ENCODE measurements at places on chromosomes 7 and 10.

GRCh38 chr7:90119178-90119971 is 34.9 kb upstream of the STEAP1 start:
- DNase-seq, result no peak

GRCh38 chr10:101895781-101896180 is 52.2 kb upstream of the KCNIP2 start:
- DNase-seq, result no peak

DNA sequence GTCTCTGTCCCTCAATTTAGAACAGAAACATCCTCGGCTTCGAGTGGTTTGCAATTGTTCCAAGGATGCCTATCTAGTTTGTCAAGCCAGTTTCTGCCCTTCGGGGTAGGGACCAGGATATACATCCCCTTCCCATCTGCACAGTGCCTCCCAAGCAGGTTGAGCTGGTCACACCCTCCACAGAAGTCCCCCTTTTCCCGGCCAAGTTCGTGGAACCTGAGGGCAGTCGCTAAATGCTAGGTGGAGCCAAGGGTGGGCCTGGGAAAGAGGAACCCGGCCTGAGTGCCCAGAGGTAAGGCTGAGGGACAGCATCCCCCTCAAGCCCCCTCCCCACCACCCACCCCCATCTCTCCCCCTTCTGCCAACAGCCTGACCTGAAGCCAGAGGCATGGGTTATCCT is 62.4 kb upstream of the NANOS1 start:
- DNase-seq, result no peak

DNA sequence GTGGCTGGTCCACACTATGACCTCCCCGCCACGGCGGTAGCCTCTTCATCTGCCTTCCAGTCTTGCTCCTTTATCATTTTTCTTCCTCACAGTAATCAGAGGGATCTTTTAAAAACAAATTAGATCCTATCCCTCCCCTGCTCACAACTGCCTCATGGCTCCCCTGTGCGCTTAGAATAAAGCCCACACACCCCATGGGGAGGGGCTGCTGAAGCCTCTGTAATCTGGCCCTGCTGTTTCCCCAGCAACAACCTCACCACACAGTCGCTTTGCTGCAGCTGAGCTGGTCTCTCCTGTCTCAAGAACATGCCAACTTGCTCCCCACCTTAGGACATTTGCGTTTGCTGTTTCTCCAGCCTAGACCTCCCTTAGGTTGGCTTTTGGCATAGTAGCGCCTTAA is 41.0 kb downstream of the SP8 start:
- DNase-seq, result no peak

DNA sequence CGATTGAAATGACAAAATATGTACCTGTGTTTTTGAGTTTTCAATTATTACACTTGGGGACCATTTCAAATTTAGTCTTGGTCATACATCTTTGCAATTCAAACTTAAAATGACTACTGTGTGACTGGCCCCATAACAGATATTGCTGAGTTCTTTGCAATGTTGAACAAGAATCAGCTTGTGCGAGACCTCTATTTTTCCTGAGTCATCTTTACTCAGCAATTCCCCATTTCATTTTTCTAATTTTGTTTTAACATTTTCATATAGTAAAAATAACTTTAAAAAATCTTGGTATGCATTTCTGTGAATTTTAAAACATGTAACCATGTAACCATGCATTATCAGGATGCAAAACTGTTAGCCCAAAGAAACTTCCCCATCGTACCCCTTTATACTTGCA is 678.1 kb downstream of the ANKRD7 start:
- no peak for DNase-seq

DNA sequence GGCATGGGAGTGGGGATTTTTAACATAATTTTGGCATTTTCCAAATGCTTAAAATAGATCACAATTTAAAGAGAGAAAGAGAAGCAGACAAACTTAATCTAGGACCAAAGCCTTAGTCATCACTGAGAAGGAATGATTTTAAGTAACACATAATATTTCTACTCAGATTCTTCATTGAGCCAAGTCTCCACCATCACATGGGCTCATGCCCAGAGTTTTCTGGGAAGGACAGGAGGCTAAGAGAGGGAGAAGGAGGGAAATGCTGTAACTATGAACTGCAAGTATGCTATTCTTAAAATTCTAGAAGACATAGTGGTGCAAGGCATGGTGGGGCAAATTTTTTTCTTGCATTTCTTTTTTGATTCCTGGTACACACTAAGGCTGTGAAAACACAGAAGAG is 23.8 kb upstream of the UBE2D1 start:
- DNase-seq, result no peak

DNA sequence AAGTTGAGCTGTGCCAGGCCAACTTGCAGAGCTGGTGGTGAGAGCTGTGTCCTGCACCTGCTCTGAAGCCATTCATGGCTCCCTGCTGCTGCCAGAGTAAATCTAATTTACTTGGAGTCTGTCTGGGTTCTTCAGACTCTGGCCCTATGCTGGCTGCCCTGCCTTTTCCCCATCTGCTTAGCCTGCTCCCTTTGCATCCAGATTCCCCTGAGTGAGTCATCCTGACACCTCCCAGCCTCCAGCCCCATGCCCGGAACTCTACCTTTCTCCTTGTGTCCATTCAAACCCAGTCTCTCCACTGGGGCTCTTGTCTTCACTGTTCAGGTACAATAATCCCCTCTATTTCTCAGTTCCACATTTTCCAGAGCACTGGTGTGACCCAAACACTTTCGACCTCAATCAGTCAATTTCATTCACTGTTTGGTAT is 434.4 kb upstream of the ZMIZ1 start:
- DNase-seq, result no peak

DNA sequence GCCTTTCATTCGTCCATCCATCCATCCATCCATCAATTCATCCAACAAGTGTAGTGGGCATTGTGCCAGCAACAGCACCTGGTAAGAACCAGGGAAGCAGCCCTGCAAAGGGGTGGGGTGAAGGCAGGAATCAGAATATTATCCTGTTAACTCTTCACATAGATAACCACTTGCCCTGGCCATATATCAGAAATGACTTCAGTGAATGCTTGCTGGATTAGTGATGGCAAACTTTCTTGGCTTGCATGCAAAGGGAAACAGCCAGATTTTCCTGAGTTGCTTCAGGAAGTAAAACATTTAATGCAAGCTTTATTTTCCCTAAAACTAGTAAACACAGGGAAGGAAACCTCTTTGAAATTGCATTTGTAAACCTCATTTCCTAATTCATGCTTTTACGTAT is 743 bp downstream of the OR2A5 start:
- no peak for DNase-seq

- no peak for DNase-seq
These were observed 37.0 kb downstream of the WNT2 start for GRCh38 chr7:117285826-117286225.

GRCh38 chr10:31927884-31928548 is 615 bp downstream of the ARHGAP12 start:
- DNase-seq, result no peak

DNA sequence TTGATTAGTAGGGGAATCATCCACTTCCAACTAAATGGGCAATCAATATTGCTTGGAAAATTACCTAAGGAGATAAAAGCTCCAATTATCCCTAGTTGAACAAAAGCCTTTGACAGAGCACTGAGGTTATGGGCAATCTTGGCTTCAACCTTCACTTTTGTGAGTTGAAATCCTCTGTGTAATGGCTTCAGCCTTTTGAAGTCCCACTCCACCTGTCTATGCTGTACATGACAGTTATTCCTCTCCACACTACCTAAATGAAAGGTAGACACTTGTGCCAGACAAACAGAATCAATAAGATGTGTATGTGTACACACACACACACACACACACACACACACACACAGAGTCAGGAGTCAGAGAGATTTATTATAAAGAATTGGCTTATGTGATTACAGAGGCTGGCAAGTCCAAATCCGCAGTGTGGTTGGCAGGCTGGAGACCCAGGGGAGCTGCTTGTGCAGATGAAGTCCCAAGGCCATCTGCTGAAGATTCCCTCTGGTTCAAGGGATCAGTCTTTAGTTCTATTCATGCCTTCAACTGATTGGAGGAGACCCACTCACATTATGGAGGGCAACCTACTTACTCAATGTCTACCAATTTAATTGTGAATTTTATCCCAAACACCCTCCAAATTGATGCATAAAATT is 164.8 kb upstream of the CDC14C start:
- DNase-seq, result no peak

GRCh38 chr7:142890874-142891485 is 5.4 kb upstream of the TRPV6 start:
- DNase-seq, result no peak

GRCh38 chr10:5844345-5845055 is 31.3 kb upstream of the GDI2 start:
- no peak for DNase-seq

- DNase-seq, result no peak
These were observed 177.0 kb upstream of the ZMIZ1 start for GRCh38 chr10:78891741-78892140.

DNA sequence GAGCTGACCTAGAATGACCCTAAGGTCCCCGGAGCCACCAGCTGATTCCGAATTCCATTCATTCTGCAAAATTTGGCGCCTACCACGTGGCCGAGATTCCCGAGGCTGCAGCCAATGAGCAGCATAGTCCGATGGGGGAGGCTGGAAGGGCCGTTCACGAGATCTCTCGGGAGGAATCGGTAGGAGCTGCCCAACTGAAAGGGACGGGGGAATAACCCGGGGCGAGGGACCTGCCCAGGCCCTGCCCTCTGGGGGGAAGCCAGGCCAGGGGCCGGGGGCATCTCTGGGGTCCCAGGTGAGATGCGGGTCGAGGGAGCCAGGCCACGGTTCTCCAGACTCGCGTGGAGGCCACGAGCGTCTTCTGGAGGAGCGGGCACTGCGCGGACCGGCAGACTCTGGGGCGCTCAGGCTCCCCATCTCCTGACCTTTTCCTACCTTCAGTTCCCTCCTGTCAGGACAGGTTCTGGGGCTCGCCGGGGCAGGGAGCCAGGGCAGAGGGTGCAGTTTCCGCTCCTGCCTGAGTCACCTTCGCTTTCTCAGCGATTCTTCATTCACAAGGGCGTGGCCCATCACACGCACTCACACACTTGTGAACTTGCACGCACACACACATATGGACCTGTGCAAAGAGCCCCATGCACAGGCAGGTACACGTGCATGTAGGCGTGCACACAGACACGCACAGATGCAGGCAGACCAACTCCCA is 173.4 kb downstream of the RNF216 start:
- no peak for DNase-seq

DNA sequence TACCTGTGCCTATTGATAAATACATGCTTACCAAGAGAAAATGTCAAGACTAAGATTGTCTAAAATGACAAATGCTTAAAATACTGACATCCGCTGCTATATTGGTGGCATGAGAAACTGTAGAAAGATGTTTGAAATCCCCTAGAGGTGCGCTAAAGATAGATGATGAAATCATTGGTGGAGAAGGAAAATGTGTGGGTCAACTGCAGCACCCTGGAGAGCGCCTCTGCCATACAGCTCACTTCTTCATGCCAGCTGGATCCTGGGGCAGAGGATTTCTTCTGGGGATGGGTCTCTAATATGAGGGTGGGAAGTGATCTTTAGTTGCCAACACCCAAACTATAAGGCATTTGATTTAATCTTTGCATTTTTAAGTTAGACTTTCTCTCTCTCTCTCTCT is 680.4 kb upstream of the POM121L12 start:
- DNase-seq, result no peak

DNA sequence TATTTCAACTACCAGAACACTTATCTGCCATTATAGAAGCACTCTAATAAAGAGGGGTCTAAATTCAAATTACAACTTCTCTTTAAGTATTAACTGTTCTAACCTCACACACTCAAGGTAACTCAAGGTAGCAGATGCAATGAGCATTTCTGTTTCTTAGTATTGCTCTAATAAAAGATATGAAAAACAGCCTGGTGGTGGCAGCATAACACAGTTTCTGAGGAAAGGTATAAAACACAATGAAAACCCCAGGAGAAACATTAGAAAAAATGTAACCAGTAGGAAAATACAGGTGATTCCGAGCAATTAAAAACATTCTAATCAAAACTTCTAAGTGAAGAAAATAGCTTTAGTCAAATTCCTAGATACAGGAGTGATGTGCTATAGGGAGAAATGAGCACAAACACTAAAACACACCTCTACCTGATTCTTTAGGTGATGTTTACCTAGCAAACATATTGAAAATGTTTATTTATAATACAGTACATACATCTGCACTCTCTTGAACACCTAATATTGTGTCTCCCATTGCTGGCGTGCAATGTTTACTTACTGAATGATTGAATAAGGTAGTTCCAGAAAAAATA is 3.5 kb downstream of the MKRN1 start:
- no peak for DNase-seq

- no peak for DNase-seq
These were observed 86.2 kb downstream of the ZRANB1 start for GRCh38 chr10:125027871-125028869.

- peak; percentile 78 for DNase-seq
These were observed 47.1 kb downstream of the NT5C2 start for GRCh38 chr10:103145860-103146466.

DNA sequence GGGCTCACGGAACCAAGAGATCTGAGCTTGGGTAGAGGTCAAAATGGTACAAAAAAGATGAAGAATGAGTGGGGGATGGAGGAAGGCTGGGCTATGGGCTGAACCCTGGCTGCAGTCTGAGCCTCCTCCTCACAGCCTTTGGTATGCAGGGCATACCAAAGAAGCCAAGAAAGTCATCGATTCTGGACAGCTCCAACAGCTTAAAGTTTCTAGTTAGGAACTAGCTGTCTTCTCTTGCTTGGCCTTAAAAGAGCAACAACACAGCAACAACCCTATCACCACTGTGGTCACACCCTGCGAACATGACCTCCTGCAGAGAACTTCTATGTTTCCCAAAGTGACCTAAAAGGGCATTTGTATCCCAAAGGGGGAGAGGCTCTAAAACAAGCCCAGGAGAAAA is 126.1 kb upstream of the EFCAB10 start:
- no peak for DNase-seq

DNA sequence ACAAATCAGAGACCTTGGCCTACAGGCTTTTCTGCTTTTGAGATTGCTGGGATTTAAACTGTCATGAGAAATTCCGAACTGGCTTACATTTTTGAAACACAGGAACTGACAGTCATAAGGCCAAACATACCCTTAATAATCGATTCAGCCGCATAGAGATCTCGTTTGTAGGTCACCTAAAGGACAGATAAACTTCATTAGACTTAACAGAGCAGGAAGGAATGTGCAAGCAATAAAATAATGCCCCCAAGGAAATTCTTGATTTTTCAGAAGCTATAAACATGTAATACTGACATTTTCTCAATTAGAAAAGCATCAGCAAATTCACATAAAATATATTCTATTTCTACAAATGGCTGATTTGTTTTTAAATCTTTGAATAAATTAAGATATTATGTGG is 120.0 kb downstream of the CRPPA start:
- DNase-seq, result no peak

DNA sequence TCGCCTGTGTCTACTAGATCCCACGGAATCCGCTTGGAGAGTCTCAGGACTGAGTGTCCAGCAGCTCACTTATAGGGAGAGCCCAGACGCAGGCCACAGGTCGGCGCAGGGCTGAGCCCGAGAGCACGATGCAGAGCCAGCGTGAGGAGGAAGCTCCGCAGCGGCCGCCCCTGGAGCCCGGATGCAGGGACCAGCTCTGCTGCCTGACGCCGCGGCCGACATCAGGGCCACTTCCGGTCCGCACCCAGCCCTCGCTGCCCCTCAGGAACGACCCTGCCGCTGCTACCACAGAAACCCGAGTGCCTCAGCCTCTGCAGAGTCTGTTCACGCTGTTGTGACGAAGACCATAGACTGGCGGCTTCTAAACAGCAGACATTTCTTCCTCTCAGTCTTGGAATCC is 275.8 kb upstream of the PPP2R2D start:
- DNase-seq, result no peak

- DNase-seq, result no peak
These were observed 86.9 kb downstream of the DAGLB start for GRCh38 chr7:6360841-6361240.

- no peak for DNase-seq
These were observed 1.5 kb downstream of the CBX3 start for GRCh38 chr7:26203016-26203415.
